M059J (cell line): ENCODE measurements at places on chromosomes 12 and 14.

- DNase-seq, result peak; percentile 8
These were observed 892 bp downstream of the TCHP start for GRCh38 chr12:109900752-109901580.

DNA sequence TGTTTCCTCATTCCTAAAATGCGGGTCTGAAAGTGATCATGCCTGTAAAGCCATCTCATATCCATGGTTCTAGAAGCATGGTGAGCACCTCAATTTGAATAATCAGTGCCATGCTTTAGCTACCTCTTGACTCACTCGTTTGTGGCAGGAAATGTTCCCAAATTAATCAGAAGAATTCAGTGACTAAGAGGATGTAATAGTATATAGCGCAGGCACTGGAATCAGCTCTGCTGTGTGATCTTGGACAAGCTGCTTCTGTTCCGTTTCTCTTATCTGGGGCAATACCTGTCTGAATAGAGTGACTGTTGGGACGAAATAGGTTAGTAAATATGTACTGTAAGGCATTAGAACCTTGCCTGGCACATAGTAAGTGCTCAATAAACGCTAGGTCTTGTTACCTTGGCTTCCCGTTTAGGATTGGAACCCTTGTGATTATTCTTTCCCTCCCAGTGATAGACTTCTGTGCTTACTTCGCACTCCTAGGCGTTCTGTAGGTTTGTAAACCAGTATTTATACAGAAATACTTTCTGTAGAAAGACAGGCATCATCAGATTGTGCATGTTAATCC, 820 bp upstream of the SMAGP start:
- peak; percentile 89 for DNase-seq

- DNase-seq, result no peak
These were observed 101.7 kb upstream of the CCDC175 start for GRCh38 chr14:59678352-59678751.

GRCh38 chr12:26435069-26435404, 239.7 kb downstream of the SSPN start:
- DNase-seq, result no peak

DNA sequence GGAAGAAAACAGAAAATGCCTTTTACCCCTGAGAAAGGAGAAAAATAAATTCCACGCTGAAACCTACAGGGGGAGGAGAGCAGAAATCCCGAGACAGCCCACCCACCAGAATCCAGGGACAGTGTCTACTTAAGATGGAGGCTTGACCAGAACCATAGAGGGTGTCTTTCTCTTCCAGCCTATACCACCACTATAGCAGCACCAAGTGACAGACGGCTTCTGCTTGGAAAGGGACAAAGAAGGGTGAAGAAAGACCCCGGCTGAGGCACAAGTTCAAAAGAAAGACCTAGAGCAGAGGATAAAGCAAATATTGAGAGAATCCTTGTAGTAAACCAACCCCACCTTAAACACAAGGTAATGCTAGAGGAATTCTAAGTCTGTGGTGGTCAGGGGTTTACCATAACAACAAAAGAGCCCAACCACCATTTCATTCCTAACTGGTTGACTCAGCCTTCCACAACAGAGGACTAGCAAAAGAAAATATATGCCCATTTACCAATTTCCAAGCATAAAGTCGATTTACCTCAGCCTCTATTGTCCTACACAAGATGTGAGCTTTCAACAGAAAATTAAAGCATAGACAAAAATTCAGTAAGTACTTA, 105.3 kb upstream of the FOXG1 start:
- DNase-seq, result peak; percentile 96
